ENCODE measurements at places on chromosomes 16 and 17.

GRCh38 chr17:36705874-36706731 lies 104.7 kb downstream of the MRM1 start:
- peak; percentile 67 for DNase-seq

- DNase-seq = no peak
These were observed 11.9 kb upstream of the TM4SF5 start for GRCh38 chr17:4759776-4760236.

- DNase-seq = no peak
These were observed 263.7 kb upstream of the EEF2KMT start for GRCh38 chr16:5361322-5361721.

- DNase-seq = no peak
These were observed 584 bp downstream of the PMP22 start for GRCh38 chr17:15264542-15264941.

- DNase-seq = no peak
These were observed 121.1 kb downstream of the AIPL1 start for GRCh38 chr17:6313835-6314234.

- DNase-seq = peak; percentile 89
These were observed 346 bp upstream of the SLC43A2 start for GRCh38 chr17:1628856-1629503.

DNA sequence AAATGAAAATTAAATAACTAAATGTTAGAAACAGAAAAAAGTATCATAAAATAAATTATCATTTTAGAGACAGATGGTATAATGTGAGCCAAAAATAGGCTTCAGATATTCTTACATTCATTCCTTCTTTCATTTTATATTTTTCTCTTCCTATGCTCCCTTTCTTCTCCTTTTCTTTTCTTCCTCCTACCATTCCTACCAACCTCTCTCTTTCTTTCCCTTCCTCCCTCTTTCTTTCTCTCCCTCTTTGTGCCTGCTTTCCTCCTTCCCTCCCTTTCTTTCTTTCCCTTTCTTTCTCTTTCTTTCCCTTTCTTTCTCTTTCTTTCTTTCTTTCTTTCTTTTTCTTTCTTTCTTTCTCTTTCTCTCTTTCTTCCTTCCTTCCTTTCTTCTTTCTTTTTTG lies 275.6 kb upstream of the ELAC2 start:
- DNase-seq = no peak

GRCh38 chr17:45700171-45701090 lies 83.7 kb upstream of the CRHR1 start:
- no peak for DNase-seq

DNA sequence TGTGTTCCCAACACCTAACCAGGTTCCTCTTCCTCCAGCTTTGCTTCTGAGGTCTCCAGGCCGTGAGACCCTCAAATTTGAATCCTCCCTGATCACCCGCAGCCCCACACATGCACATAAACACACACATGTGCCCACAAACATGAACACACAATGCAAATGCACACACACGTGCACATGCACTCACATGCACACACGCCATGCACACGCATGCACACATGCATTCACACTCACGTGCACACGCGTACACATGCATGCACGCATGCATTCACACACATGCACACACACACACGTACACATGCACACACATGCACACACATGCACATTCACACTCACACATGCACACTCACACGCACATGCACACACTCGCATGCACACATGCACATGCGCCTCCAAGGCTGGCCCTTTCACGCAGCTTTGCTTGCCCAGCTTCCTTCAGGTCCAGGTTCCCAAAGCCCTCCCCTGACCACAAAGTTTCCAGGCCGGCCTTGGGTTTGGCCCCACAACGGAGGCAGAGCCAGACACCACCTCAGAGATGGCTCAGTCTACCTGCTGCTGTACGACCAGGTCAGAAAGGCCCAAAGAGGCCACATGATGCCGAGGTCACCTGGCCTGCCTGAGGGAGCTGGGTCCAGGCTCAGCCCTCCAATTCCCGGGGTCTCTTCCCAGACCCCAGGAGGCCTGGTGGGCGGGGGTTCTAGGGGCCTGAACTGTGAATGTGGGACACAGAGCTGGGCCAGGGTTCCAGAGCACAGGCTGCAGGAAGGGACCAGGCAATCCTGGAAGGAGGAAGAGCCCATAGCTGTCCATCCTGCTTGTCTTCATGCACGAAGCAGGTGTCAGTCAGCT lies 39.5 kb upstream of the ENPP7 start:
- no peak for DNase-seq

- no peak for DNase-seq
These were observed 11.1 kb downstream of the XPO6 start for GRCh38 chr16:28200661-28201060.

DNA sequence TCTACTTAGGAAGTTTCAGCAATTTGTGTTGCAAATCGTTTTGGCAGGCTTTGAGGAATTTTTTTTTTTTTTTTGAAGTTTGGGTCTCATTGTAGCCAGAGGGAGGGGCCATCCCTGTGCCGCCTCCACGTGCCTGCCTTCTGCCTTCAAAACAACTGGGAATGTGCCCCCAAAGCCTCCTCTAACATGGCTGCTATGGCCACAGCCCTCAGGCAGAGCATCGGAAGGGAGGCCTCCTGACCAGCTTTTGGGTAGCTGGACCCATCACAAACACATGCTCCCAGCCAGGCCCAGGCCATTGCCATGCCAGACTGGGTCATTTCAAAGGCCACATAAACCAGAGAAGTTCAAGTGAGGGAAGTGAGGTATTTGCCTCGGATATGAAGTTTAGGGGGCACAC lies 21.5 kb downstream of the C16orf82 start:
- no peak for DNase-seq

GRCh38 chr17:39751016-39751543 lies 13.3 kb downstream of the GRB7 start:
- DNase-seq = no peak

GRCh38 chr16:75060723-75061122 lies 55.9 kb downstream of the LDHD start:
- no peak for DNase-seq

DNA sequence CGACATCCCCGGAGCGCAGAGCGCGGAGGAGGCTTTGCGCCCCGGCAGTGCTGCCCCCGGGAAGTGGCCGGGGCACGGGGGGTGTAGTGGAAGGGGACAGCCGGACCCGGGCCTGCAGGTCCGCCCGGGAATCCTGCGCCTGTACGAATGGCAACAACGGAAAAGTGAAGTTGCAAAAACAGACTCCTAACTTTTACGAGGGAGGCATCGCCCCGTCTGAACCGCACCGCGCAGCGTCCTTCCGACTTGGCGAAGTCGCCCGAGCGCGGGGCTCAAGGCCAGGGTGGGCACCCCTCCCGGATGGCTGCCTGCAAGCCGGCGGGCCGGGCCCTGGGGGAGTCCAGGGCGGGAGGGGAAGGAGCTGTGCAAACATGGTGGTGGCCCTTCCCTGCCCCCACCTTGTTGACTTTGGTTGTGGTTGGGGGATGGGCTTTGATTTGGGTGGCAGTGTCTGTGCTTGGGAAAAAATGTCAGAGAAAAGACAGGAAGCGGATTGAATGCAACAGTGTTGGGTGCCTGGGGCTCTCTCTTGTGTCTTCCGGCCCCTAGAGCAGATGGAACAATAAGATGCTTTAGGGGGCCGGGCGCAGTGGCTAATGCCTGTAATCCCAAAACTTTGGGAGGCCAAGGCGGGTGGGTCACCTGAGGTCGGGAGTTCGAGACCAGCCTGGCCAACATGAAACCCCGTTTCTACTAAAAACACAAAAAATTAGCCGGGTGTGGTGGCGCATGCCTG lies 675 bp downstream of the RNF213 start:
- peak; percentile 81 for DNase-seq

GRCh38 chr17:63487014-63487339 lies 10.1 kb downstream of the ACE start:
- no peak for DNase-seq

DNA sequence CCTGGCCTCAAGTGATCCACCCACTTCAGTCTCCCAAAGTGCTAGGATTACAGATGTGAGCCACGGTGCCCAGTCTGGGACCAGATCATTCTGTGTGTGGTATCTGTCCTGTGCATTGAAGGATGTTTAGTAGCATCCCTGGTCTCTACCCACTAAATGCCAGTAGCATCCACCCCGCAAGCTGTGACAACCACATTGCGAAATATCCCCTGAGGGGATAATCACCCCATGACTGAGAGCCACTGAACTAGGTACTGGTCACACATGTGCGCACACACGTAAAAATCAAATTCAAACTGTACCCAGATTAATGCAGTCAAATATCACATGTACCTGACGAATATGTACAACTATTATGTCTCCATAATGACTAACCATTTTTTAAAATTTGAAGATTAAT lies 35.8 kb downstream of the TEKT5 start:
- no peak for DNase-seq

GRCh38 chr16:85903559-85903958 lies 4.6 kb downstream of the IRF8 start:
- no peak for DNase-seq

- DNase-seq = peak; percentile 86
These were observed 49.1 kb downstream of the STAT5A start for GRCh38 chr17:42337442-42337841.

GRCh38 chr16:49923411-49923810 lies 67.5 kb upstream of the ZNF423 start:
- DNase-seq = no peak

DNA sequence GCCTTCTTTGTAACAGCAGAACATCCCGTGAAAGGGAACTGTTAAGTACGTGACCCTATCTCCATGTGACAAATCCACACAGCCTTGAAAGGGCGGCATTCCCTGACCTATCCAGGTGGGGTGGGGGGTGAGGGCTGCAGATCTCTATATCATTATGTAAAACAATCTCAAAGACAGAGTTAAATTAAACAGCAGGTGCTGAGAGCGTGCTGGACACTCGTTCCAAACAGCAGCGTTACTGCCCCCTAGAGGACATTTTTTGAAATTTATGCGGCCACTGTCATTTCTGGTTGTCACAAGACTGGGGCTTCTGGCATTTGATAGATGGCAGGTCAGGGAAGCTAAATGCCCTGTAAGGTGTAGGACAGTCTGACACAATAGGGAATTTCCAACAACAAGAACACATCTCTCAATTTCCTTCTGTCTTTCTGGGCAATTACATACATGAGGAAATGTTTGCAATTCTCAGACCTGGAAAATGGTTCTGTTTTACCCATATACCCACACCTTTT lies 6.7 kb upstream of the SLC25A39 start:
- DNase-seq = peak; percentile 74

DNA sequence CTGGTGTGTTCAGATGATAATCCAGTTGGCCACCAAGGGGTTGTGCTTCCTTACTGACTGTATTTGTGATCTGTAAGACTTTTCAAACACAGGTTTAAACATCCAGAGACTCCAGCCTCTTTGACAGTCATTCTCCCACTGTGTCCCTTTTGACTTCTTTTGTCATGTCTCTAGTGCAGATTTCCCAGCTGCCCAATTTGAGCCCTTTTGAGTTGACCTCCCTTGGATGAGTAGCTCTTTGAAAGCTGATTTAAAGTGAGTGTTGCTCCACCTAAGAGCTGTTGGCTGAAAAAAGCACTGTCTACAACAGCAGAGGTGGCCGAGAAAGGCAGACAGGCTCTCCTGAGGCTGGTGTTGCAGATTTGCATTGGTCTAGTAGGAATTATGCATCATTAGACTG lies 188.4 kb upstream of the TBX2 start:
- DNase-seq = no peak

DNA sequence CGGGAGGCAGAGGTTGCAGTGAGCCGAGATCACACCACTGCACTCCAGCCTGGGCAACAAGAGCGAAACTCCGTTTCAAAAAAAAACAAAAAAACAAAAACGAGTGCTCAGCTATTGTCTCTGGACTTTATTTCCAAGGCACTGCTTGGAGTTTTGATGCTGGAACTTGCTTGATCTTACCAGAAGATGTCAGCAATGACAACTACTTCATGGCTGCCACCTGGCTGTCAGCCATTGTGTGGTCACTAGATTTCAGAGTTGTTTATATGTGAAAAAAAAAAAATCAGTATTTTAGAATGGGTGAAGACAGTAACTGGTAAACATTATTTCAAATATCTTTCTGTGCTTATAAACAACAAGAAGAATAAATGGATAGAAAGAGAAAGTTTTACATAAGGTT lies 26.3 kb upstream of the OR4D1 start:
- DNase-seq = peak; percentile 46

DNA sequence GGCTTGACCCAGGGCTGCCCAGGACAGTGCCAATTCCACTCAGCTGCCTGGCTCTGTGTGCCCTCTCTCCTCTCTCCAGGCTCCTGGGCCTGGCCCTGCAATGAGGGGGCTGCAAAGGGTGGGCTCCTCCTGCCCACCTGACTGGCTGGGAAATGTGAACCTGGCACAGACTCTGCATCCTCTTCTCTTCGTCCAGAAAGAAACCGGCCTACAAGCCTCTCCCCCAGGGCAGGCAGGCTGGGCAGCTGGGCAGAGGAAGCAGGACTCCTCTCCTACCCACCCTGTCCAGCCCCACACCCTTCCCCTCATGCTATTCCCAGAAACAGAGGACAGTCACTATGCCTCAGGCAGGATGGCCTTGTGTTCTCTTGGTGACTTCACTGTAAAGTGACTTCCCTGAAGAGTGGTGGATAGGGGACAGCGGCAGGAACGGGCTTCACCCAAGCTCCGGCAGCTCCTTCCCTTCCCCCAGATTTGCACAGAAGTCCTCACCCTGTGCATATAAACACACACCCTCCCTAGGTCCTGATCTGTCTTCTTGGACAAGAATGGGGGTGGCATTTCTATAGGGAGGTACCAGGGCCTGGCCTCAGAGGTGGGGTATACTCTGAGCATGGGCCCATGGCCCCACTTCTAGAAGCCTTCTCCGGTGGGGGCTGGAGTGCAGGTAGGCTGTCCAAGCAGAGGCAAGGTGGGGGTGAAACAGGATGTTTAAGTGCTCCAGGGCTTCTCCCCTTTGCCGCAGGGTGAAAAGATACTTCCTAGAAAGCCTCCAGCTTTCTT lies 4.9 kb upstream of the STAT5A start:
- DNase-seq = no peak

DNA sequence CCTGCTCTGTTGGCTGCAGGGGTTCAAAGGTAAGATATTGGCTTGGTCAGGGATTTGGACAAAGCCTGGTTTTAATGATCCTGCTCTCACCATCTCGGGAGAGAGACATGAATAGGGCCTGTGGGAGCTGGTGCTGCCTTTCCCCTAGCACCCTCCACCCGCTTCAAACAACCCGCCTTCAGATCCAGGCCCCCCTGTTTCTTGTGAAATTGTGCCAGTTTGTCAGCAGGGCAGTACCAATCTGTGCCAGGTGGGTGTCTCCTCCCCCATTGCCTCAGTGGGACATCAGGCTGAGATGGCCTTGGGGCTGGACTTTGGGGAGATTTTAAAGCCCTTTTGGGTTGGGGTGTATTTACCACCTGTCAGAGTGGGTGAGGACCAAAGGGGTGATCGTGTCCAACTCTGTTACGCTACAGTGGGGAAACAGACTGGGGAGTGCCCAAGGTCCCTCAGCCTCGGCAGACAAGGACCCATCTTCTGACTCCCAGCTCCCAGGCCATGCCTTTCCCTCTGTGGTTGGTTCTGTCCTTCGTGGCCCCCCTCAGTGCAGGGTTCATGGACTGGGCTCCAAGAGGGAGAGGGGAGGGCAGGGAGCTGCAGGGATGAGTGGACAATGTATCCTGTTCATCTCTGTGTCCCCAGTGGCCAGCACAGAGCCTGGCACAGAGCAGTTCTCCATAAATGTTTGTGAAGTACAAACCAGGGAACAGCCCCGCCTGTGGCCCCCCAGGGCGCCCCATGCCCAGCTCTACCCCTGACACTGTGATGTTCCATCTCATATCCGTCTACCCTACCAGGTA lies 3.3 kb downstream of the ARHGAP23 start:
- DNase-seq = no peak

- no peak for DNase-seq
These were observed 39.4 kb downstream of the DNAH2 start for GRCh38 chr17:7756968-7757367.
